ENCODE measurements at places on chromosomes 12 and 14.

DNA sequence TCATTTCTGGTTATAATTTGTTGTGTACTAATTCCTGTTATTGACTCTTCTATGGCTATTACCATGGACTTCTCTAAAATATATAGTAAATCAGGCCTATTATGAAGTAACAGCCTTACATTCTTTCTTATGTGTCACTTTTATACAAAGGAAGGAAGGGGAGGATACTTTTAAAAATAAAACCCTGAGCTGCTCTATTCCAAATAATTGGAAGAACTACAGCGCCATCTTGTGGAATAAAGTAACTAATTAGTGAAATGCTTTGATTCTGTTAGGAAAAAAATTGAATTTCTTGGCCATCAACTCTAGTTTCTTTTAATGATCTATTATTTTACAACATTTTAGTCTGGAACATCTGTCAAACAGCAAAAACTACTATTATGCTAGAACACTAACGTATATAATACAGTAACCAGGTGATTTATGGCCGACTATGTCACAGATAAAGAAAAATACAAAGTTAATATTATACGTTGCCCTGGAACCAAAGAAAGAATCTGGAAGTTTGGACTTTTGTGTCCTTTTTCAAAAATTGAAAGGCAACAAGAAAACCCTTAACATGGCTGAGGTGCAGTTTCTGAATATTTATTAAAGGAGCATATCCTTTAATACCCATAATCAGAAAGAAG lies 55.0 kb upstream of the NELL2 start:
- peak; percentile 20 for DNase-seq

- no peak for DNase-seq
Measured at GRCh38 chr14:20515846-20516245, 10.5 kb downstream of the RNASE10 start.

- peak; percentile 22 for DNase-seq
Measured at GRCh38 chr14:32078023-32078857, 1.1 kb downstream of the ARHGAP5 start.

- no peak for DNase-seq
Measured at GRCh38 chr12:128337431-128338170, 70.6 kb downstream of the TMEM132C start.

- no peak for DNase-seq
Measured at GRCh38 chr14:50308363-50308915, 3.6 kb downstream of the L2HGDH start.

GRCh38 chr12:4213471-4213870 lies 60.1 kb upstream of the CCND2 start:
- no peak for DNase-seq

- no peak for DNase-seq
Measured at GRCh38 chr12:121989276-121990113, 32.2 kb upstream of the BCL7A start.

DNA sequence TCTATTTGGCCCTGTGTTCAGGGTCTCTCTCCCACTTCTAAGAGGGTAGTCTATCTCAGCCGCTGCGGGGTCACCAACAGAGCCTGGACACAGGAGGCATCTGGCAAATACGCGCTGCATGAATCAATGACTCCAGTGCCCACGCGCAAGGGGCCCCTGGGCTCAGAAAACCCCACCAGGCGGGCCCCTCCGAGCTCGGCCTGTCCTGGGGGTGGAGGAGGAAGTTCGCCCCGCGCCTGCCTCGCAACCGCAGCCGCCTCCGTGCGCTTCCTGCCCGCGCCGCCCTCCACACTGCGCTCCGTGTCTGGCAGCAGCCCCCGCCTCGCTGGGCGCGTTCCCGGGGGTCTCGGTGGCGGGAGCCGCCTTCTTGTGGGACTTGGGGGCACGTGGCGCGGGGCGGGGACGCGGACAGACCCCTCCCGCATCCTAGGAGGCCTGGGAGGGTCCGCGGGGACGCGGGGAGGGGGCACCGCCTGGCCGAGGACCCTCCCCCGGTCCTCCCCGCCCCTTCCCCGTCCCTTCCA lies 811 bp upstream of the FBRSL1 start:
- no peak for DNase-seq

DNA sequence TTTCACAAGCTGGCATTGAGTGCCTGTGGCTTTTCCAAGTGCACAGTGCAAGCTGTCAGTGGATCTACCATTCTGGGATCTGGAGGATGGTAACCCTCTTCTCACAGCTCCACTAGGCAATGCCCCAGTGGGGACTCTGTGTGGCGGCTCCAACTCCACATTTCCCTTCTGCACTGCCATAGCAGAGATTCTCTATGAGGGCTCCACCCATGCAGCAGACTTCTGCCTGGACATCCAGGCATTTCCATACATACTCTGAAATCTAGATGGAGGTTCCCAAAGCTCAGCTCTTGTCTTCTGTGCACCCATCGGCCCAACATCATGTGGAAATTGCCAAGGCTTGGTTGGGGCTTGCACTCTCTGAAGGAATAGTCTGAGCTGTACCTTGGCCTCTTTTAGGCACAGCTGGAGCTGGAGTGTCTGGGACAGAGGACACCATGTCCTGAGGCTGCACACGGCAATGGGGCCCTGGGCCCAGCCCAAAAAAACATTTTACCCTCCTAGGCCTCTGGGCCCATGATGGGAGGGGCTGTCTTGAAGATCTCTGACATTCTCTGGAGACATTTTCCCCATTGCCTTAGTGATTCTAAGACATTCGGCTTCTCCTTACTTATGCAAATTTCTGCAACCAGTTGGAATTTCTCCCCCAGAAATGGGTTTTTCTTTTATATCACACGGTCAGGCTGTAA lies 313.3 kb upstream of the SFSWAP start:
- DNase-seq, result no peak

DNA sequence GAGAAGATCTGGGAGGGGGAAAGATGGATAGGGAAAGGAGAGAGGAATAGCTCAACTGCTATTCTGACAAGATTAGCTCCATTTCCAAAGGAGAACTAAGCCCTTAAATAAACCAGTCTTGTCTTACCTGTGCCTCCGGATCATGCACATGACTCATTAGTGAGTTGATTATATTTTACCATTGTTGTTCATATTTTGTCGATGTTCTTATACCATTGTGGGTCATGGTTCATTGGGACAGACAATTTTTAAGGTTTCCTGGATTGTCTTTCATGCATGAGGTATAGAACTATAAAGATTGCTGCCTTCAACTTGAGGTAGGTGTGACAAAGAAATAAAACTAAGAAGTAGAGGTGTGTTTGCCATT lies 243.0 kb upstream of the ATP2B1 start:
- no peak for DNase-seq

GRCh38 chr12:19186722-19187661 lies 57.5 kb downstream of the PLEKHA5 start:
- DNase-seq, result peak; percentile 19

DNA sequence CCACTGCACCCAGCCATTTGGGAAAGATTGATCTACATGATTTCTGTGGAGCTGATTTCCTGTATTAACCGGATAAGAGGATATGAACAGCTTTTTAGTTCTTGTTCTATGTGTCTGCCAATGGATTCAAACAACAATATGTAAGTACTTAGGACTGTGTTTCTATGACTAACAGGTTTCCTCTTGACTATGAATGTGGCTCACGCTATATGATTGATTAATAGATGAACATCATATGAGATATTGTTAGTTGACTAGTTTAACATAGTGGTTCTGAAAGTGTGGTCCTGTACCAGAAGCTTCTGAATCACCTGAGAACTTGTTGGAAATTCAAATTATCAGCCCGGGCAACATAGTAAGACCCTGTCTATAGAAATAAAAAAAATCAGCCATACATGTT lies 12.8 kb upstream of the CSRP2 start:
- DNase-seq, result no peak
